Activated naive CD4-positive, alpha-beta T cell treated with anti-CD3 and anti-CD28 coated beads for 36 hours (primary cell): ENCODE measurements at places on chromosomes 2 and 18. TPM values are rescaled to one million over a fixed set of nuclear protein-coding genes. Genes with fewer than 3 reads are reported as not detected.

DNA sequence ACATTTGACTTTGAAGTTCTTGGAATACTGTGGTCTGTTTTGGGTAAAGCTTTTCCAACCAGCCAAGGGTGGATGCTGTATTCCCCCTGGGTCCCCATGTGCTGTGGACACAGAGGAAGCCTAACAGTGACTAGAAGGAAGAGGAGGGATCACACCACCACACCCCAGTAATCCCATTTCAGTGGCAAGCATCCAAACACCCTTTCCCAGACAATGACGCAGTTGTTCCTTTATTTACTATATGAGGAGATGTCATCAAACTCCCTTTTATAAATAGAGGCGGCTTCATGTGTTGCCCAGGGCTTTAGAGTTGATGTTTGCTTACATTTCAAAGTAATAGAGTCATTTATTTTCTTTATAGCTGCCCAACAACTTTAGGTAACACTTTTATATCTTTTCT is 959.4 kb upstream of the GYPC start:
- no peak overlapping the region for H3K27ac ChIP-seq
- H3K4me3 ChIP-seq, result no peak overlapping the region
- H3K36me3 ChIP-seq, result no peaks in the 10 kb centered on the region
- DNase-seq, result no peak
- no peaks in the 10 kb centered on the region for H3K27me3 ChIP-seq

DNA sequence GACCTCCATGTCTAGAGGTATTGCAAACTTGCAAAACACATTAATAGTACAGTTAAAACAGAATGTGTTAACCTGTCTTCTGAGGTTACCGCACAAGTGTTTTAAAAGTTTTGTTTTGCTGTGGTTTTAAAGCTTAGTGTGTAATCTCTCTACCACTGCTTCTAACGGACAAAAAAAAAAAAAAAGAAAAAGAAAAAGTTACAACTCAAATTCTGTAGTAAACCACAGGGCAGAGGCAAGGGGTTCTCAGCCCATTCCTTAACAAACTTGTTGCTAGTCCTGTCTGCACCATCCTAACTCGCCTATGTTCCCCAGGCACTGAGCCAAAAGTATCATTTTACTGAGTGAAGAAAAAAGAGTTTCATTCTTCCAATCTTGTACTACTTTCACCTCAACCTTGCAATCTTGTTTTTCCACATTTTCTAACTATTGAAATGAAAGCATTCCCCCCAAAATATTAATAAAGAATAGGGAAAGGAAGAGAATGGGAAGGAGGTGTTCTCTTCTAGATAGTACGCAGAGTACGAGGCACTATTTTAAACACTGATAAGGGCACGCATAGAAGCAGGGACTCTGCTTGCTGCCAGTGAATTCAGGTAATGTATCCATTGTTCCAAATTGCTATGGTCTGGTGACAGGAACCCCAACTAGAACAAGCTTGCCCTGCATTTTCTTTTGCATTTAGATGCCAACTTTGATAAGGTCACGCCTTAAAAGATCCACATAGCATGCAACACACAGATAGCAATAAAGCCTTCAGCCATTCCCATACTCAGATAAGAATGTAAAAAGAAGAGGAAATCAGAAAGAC is 47.1 kb downstream of the IKZF2 start:
- no peak overlapping the region for H3K27ac ChIP-seq
- peaks cover 8% of the 10 kb centered on the region for H3K27me3 ChIP-seq
- no peaks in the 10 kb centered on the region for H3K36me3 ChIP-seq
- DNase-seq, result no peak

DNA sequence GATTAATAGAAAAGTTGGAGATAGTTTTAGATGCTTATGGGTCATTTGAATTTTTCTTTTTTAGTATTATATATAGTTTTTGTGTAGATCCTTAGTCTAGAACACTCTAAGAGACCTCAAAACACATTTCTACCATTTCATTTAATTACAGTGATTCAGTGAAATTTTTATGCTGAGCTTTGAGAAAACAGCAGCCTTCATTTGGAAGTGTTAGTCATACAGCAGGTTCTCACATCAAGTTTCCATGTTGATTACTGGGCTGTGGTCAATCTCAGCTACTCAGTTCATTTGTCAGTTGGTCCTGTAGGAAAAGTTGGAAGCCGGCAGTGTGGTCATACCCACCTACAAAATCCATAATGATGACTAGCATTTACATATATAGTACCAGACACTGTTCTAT is 37.9 kb downstream of the MAP3K19 start:
- no peak overlapping the region for H3K27ac ChIP-seq
- peaks cover 6% of the 10 kb centered on the region for H3K4me1 ChIP-seq
- H3K27me3 ChIP-seq, result peaks cover 10% of the 10 kb centered on the region
- no peaks in the 10 kb centered on the region for H3K36me3 ChIP-seq
- no peak overlapping the region for H3K4me3 ChIP-seq

GRCh38 chr2:136008205-136008865 is 22.9 kb upstream of the DARS1 start:
- H3K4me1 ChIP-seq, result peaks cover 38% of the 10 kb centered on the region
- DNase-seq, result peak; percentile 73
- H3K4me3 ChIP-seq, result no peak overlapping the region

DNA sequence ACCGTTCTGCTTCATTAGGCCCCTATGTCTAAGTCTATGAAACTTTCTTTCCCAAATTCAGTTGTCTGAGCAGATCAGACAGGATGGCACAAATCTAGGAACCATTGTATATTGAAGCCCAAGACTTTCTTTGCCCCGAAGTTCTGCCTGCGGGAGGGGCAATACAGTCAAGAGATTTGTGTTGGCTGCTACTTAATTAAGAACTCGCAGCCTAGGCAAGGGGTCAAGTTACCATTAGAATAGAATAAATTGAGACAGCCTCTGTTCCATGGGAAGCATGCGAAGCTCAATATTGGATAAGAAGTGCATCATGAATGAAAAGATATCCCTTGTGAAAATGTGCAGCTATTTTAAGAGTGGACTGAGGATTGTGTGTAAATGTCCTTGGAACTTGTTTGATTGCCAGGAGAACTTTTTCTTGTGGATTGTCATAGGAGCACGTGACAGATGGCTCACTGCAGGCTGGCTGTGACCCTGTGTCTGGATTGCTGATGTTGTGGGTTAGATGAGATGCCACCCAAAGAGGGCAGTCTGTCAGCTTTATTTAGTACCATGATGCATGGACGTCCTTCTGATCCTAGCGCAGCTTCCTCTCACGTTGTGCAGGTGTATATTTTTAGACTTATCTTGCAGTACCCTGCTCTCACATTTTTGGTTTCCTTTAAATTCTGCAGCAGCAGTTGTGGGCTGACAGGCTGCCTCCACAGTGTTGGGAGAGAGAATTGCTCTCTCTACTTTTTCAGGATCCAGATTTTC is 30.9 kb downstream of the HAUS1 start:
- no peak for DNase-seq
- no peaks in the 10 kb centered on the region for H3K27me3 ChIP-seq
- H3K27ac ChIP-seq, result no peak overlapping the region
- peaks cover under 1% of the 10 kb centered on the region for H3K36me3 ChIP-seq
- no peak overlapping the region for H3K4me3 ChIP-seq

- H3K27ac ChIP-seq, result no peak overlapping the region
- no peak overlapping the region for H3K4me3 ChIP-seq
- no peaks in the 10 kb centered on the region for H3K36me3 ChIP-seq
- no peaks in the 10 kb centered on the region for H3K4me1 ChIP-seq
- no peak for DNase-seq
Measured at GRCh38 chr18:55404832-55405465, 183.0 kb downstream of the TCF4 start.

DNA sequence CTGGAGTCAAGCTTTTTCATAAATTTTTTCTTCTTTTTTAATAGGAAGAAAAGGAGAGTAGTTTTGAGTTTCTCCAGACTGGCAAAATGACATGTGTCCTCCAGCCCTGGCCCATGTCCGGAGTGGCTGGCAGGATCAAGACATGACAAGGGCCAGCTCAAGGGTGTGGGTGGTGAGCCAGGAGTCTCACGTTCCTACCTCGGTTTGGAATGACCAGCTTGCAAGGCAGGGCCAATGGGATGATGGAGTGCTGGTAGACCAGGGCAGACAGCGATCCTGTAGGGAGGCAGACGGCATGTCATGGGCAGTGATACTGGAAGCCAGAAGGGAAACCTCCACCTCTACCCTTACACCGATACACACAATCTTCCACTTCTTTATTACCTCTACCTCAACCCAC is 190.6 kb downstream of the TNS1 start:
- H3K36me3 ChIP-seq, result no peaks in the 10 kb centered on the region
- H3K27ac ChIP-seq, result no peak overlapping the region
- H3K4me1 ChIP-seq, result no peaks in the 10 kb centered on the region
- peaks cover 3% of the 10 kb centered on the region for H3K27me3 ChIP-seq

GRCh38 chr2:160294889-160295288 is 94.8 kb upstream of the ITGB6 start:
- H3K4me1 ChIP-seq, result peaks cover 84% of the 10 kb centered on the region
- H3K36me3 ChIP-seq, result peaks cover 40% of the 10 kb centered on the region
- H3K27ac ChIP-seq, result peak overlapping the region; percentile 67

DNA sequence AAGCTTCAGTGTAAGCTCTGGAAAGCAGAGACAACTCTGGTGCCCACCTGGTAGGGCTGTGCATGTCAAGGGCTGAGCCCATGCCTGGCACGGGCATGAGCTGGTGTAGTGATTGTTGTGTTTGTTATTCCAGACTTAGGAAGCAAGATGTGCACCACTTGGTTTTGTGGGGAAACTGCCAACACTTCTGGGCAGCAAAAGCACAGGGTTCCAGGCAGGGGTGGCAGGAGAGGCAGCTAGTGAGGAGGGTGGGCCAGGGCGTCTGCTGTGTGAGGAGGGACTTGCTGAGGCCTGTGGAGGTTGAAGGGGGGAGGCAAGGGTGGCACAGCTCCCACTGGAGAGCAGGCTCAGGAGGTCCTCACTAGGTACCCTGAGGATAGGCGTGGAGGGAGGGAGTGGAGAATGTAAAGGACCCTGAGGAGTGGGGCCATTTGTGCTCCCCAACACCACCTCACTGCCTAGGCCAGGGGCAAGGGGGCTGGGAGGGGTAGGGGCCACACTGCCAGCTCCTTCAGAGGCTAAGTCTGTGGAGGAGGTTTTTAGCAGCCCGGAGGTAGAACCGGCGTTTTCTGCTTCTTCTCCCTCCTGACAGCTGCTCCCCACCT is 104.0 kb upstream of the POU3F3 start:
- H3K27ac ChIP-seq, result no peak overlapping the region
- H3K4me3 ChIP-seq, result no peak overlapping the region
- no peaks in the 10 kb centered on the region for H3K4me1 ChIP-seq
- H3K36me3 ChIP-seq, result no peaks in the 10 kb centered on the region

DNA sequence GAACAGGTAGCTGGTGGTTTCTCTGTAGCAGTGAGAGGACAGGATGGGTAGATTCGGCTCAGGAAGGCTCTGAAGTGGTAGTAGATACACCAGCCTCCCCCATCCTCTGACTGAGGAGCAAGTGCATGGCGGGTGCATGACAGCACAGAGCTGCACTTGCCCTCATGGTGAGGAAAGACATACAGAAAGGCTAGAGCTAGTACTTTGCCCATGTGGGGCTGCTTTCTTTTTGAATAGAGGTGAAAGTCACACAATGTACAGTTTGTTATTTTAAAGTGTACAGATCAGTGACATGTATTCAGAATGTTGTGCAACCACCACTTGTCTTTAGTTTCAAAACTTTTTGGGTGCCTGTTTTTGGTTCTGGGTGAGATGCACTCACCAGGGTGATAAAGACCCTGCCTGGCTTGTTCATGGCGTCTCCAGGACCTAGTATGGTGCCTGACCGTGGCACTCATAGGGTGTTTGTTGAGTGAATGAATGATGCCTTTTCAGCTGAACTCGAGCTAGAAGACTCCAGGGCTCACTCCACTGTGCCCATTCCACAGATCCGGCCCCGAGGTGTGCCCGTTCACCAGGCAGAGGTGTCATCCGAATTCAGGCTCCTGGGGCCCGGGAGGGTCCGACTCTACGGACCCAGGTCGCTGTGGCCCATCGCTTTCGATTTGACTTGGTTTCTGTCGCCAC is 421 bp upstream of the VAMP5 start:
- peaks cover 9% of the 10 kb centered on the region for H3K36me3 ChIP-seq
- peak overlapping the region; percentile 84 for H3K27ac ChIP-seq
- H3K27me3 ChIP-seq, result no peaks in the 10 kb centered on the region
- H3K4me3 ChIP-seq, result peak overlapping the region; percentile 71
- DNase-seq, result peak; percentile 62

- DNase-seq, result no peak
- peaks cover 3% of the 10 kb centered on the region for H3K36me3 ChIP-seq
- no peak overlapping the region for H3K4me3 ChIP-seq
- H3K27me3 ChIP-seq, result no peaks in the 10 kb centered on the region
- peaks cover 7% of the 10 kb centered on the region for H3K4me1 ChIP-seq
Measured at GRCh38 chr2:33526921-33527320, 50.5 kb downstream of the RASGRP3 start.

GRCh38 chr18:57915865-57916582 is 112.9 kb upstream of the ATP8B1 start:
- H3K4me3 ChIP-seq, result no peak overlapping the region
- H3K27me3 ChIP-seq, result peaks cover 12% of the 10 kb centered on the region
- H3K27ac ChIP-seq, result no peak overlapping the region
- peak; percentile 47 for DNase-seq

- no peaks in the 10 kb centered on the region for H3K4me1 ChIP-seq
- H3K27ac ChIP-seq, result no peak overlapping the region
- no peak for DNase-seq
- no peak overlapping the region for H3K4me3 ChIP-seq
- H3K36me3 ChIP-seq, result no peaks in the 10 kb centered on the region
- H3K27me3 ChIP-seq, result peaks cover 2% of the 10 kb centered on the region
Measured at GRCh38 chr2:164934401-164935117, 20.8 kb downstream of the SLC38A11 start.

- no peaks in the 10 kb centered on the region for H3K36me3 ChIP-seq
- H3K27ac ChIP-seq, result peak overlapping the region; percentile 84
- no peaks in the 10 kb centered on the region for H3K27me3 ChIP-seq
- H3K4me1 ChIP-seq, result peaks cover 75% of the 10 kb centered on the region
Measured at GRCh38 chr2:207332480-207333212, 166.9 kb upstream of the KLF7 start.

DNA sequence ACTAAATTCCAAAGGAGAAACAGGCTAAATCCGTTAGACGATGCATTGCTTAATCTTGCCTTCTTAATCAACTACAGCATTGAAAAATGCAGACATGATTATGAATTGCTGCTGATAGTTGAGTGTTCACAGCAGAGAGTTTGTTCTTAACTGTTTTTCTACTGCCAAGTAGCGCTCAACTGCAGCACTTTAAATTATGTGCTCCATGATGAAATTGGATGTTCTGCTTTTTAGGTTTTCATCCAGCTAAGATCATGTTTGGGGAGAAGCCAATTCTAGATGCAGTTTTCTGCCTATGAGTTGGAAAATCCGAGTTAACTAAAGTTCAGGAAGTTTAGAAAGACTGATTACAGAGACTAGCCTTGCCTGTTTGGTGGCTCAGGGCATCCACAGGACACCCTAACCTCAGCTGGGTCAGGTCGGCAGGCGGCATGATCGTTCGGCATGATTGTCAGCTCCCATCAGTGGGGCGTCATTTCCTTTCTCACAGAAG is 119.4 kb upstream of the PIEZO2 start:
- no peaks in the 10 kb centered on the region for H3K4me1 ChIP-seq
- no peak for DNase-seq
- no peak overlapping the region for H3K27ac ChIP-seq
- no peaks in the 10 kb centered on the region for H3K27me3 ChIP-seq
- H3K36me3 ChIP-seq, result no peaks in the 10 kb centered on the region
- no peak overlapping the region for H3K4me3 ChIP-seq

GRCh38 chr18:58777471-58777870 is 87.2 kb upstream of the ZNF532 start:
- no peak overlapping the region for H3K27ac ChIP-seq
- H3K36me3 ChIP-seq, result no peaks in the 10 kb centered on the region
- peaks cover 13% of the 10 kb centered on the region for H3K27me3 ChIP-seq
- no peaks in the 10 kb centered on the region for H3K4me1 ChIP-seq
- H3K4me3 ChIP-seq, result no peak overlapping the region
- no peak for DNase-seq

The WDR35 gene
- total RNA-seq, result 4.4 TPM

The SS18 gene
- total RNA-seq, result 42.2 TPM

The TMEM182 gene
- 6.3 TPM for total RNA-seq

The DRC1 gene
- not detected for total RNA-seq

The SLC4A3 gene
- total RNA-seq, result not detected

The MZT2B gene
- total RNA-seq, result 431 TPM

The CYP1B1 gene
- 2.5 TPM for total RNA-seq

The HOXD3 gene
- not detected for total RNA-seq
